ENCODE measurements at places on chromosomes 1 and 21. TPM values are rescaled to one million over a fixed set of nuclear protein-coding genes. Genes with fewer than 3 reads are reported as not detected.
A peak's percentile ranks its signal among the peaks of the same experiment; 100 is the strongest.

DNA sequence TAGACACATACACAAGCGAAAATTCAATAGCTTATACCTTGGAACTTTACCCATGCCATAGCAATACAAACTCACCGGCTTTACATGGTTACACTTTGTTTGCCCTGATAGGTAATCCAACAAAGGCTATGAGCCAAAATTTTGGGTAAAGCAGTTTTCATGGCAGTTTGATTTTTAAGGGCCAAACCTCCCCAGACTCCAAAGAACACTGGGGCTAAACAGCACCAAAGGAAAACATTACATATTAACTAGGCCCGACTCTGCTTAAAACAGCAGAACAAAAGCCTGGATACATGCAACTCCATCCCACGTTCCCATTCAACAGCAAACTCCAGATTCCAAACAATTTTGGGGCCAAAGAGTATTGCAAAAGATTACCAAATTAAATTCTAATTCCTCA, 4.4 kb upstream of the TMEM125 start:
- H3K27me3 ChIP-seq = peaks cover 6% of the 10 kb centered on the region
- no peaks in the 10 kb centered on the region for H3K36me3 ChIP-seq
- no peak overlapping the region for H3K27ac ChIP-seq
- no peak for DNase-seq
- no peak overlapping the region for H3K4me3 ChIP-seq

DNA sequence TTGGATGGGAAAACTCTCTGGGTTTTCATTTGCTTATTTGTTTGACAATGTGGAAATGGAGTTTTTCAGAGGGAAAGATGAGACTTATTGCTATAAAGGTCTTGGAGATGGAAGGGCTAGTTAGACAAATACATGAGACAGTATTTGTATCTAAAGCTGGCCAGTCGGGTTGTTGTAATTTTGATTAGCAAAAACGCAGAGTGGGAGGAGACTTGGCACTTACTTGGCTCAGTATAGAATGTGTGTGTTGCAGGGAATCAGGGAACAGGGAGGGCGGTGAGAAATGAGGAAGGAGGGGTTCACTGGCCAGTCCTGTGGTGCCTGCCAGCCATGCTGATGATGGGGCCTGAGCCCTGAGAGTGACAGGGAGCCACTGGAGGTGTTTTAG, 6.0 kb upstream of the FOXE3 start:
- H3K4me3 ChIP-seq = no peak overlapping the region
- no peaks in the 10 kb centered on the region for H3K36me3 ChIP-seq
- DNase-seq = no peak

- no peak overlapping the region for H3K4me3 ChIP-seq
- no peaks in the 10 kb centered on the region for H3K4me1 ChIP-seq
- peaks cover 33% of the 10 kb centered on the region for H3K36me3 ChIP-seq
- no peaks in the 10 kb centered on the region for H3K27me3 ChIP-seq
These were observed 40.0 kb upstream of the MAGOH start for GRCh38 chr1:53278298-53278725.

DNA sequence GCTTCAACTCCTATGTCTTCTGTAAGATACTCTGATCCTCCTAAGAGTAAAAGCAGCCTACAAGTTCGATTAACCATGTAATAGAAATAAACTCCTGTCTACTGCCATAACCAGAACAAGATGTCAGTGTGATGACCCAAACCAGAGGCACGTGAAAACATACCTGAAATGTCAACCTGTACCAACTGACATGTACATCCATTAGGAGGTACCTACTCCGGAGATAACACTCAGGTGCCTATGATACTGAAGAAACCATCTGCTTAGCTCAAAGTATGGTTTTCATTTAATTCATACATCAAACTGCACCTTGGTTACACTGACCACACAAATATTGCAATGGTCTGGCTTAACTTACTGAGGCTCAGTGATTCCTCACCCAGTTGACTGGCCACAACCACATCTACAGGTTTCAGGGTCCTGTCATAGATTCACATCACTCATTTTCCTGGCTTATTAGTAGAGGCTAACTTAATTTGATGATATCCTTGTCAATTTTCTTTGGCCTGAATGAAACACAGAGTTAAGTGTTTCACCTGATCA, 4.4 kb downstream of the ITPKB start:
- H3K4me3 ChIP-seq = peak overlapping the region; percentile 92
- DNase-seq = no peak
- H3K27ac ChIP-seq = peak overlapping the region; percentile 73
- H3K4me1 ChIP-seq = peaks cover 42% of the 10 kb centered on the region

- peaks cover 18% of the 10 kb centered on the region for H3K4me1 ChIP-seq
- H3K27me3 ChIP-seq = peaks cover 19% of the 10 kb centered on the region
- no peak overlapping the region for H3K4me3 ChIP-seq
- H3K36me3 ChIP-seq = no peaks in the 10 kb centered on the region
- H3K27ac ChIP-seq = no peak overlapping the region
These were observed 173.0 kb upstream of the LMO4 start for GRCh38 chr1:87155648-87156047.

- H3K27ac ChIP-seq = no peak overlapping the region
- no peak for DNase-seq
- no peaks in the 10 kb centered on the region for H3K4me1 ChIP-seq
- H3K4me3 ChIP-seq = no peak overlapping the region
These were observed 32.1 kb upstream of the PDE9A start for GRCh38 chr21:42621166-42621818.

GRCh38 chr1:27862671-27863537, 9.4 kb upstream of the THEMIS2 start:
- H3K36me3 ChIP-seq = no peaks in the 10 kb centered on the region
- H3K27ac ChIP-seq = peak overlapping the region; percentile 2
- H3K4me3 ChIP-seq = no peak overlapping the region
- no peaks in the 10 kb centered on the region for H3K27me3 ChIP-seq

GRCh38 chr1:237309595-237310118, 267.7 kb downstream of the RYR2 start:
- H3K4me3 ChIP-seq = no peak overlapping the region
- H3K27me3 ChIP-seq = peaks cover 2% of the 10 kb centered on the region
- H3K4me1 ChIP-seq = no peaks in the 10 kb centered on the region
- no peaks in the 10 kb centered on the region for H3K36me3 ChIP-seq
- DNase-seq = no peak
- no peak overlapping the region for H3K27ac ChIP-seq

- H3K27ac ChIP-seq = no peak overlapping the region
- no peak overlapping the region for H3K4me3 ChIP-seq
- H3K36me3 ChIP-seq = no peaks in the 10 kb centered on the region
- no peaks in the 10 kb centered on the region for H3K27me3 ChIP-seq
- no peak for DNase-seq
These were observed 47.3 kb downstream of the DISP3 start for GRCh38 chr1:11526071-11526895.

DNA sequence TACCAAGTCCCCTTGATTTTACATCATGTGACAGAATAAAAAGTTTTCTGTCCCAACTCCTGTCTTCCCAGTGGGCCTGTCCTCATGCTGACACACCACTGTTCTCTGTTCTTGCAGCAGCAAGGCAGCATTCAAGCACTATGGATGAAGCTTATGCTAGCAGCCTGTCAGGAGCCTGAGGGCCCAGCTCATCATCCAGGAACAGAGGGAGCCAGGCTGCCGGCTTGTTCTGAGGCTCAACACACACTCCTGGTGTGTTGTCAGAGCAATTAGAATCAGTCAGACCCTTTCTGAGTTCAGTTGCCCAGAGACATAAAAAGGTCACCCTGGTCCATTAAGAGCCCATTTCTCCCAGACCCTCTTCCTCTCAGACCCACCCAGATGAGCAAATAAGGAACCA, 282.9 kb downstream of the SEC16B start:
- no peaks in the 10 kb centered on the region for H3K27me3 ChIP-seq
- no peak for DNase-seq
- H3K4me1 ChIP-seq = no peaks in the 10 kb centered on the region
- H3K36me3 ChIP-seq = no peaks in the 10 kb centered on the region

TAF5L gene
- 17.7 TPM for total RNA-seq

CCDC30 gene
- total RNA-seq = 3.0 TPM

NPHS2 gene
- total RNA-seq = not detected

SCAMP3 gene
- total RNA-seq = 81.3 TPM

CFHR4 gene
- total RNA-seq = not detected
